ENCODE measurements at places on chromosomes 2 and 18.

DNA sequence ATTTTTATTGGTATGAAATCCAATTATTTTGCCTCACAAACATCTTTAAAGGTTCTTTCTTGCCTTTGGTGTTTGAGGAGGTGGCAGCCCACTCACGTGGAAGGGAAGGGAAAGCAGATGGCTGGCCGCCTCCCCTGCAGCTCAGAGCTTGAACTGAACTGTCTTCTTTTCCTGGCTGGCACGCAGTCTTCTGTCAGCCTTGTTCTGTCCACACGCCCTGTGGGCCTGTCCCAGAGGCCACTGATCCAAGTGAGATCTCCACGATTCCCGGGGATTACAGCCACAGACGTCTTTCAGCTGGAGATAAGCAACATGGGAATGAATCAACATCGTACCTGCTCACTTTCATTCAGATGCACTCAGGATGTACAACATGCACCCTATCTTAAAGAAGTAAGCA is 73.3 kb downstream of the TMEM18 start:
- no peak for DNase-seq

DNA sequence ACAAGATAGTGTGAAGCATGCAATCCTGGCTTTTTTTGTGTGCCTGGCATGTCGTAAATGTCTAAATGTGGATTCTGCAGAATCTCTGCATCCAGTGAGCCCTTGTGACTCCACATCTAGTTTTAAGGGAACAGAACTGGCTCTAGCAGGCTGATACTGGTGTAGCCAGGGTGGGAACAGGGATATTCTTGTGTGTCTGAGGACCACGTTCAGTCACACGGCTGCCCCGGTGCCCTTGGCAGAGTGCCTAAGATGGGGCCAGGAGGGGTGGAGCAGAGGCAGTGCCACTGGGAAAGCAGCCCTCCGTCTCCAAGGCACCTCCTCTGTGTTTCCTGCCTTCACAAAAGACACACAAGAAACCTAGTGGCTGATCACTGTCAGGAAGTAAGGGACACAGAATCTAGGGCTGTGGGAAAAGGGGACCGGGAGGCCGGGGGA is 91.5 kb upstream of the PARD3B start:
- no peak for DNase-seq

DNA sequence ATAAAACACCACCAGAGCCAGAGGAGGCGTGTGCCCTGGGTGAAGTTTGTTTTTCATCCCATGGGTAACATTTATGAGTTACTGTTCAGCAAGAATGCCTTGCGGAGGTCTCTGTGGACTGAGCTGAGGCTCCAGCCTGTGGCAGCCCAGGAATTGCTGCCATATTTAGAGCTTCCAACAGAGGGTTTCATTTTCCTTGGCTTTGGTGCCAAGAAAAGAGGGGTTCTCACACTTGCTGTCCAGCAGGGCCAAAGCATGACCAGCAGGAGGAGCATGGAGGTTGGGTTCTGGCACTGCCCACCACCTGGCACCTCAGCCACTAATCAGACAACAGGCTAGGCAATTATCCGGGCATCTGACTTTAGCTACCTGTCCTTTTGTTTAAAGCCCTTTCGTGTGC is 36.7 kb downstream of the EPAS1 start:
- no peak for DNase-seq

GRCh38 chr18:61889541-61889940 is 3.3 kb downstream of the RNF152 start:
- no peak for DNase-seq

GRCh38 chr18:35283923-35284794 is 5.9 kb downstream of the ZSCAN30 start:
- no peak for DNase-seq

DNA sequence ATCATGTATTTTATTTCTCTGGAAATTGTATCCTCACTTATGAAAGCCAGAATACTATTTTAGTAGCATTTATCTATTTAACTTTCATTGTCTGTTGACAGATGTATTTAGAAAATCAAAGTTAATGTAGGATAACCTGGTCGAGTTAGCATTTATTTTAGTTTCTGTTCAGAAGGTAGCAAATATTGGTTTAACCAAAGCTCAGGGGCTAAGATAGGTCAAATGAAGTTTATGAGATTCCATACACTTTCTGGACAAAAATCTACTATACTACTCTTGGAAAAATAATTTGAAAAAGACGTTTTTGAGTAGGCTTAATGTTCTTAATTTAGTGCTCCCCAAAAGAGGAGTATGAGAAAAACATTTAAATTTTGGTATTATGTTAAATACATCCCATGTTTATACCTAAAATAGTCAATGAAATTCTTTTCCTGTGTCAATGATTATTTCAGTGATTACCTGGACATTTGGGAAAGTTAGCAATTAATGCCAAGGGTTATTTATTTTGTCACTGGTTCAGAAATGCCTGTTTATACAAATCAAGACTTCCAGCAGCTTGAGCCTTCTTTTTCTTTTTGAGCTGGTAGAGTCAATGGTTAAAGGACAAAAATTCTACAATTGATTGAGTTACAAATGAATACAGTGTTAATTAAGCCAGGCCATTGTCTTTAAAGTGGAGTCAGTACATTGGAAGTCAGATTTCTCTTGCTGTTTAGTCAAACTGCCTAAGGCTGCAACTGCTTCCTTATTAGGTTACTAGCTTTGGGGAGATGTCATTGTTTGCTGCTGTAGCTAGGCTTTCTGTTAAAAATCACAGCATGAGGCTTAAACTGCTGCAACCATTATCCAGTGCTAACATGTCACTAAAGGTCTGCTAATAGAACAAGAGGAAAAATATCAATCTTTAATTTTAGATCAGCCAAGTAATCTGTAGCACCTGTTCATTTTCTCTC is 182.3 kb downstream of the CAMKMT start:
- no peak for DNase-seq

DNA sequence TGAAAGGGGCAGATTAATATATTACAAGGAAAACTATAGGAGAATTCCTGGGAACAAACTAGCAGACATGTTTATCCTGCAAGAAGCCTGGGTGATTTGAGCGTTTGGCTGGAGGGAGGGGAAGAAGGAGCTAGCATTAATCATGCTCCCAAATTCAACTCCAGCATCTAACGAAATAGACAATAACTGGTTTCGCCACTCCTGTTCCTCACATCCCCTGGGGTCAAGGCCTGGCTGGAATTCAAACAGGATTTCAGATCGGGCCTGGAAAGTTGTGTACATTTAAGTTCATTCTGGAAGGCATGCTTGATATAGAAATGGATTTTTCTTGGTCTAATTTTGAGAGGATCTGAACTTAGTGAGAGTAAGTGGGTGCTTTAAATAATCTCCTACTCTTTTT is 126.1 kb upstream of the CTAGE1 start:
- no peak for DNase-seq

GRCh38 chr18:25112821-25113434 is 239.0 kb downstream of the ZNF521 start:
- no peak for DNase-seq

DNA sequence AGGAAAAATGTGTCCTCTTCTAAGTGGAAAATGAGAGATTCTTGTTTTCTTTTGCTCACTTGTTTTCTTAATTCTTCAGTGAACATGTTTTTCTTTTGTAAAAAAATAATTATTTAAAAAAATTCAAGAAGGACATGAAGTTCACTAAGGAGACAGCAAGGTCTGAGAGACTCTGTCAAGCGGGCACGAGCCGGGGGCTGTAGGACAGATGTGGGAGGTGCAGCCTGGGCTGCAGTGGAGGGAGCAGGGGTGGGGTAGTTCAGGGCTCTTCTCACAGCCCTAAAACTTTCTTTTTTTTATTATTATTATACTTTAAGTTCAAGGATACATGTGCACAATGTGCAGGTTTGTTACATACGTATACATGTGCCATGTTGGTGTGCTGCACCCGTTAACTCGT is 4.3 kb upstream of the HDAC4 start:
- no peak for DNase-seq

DNA sequence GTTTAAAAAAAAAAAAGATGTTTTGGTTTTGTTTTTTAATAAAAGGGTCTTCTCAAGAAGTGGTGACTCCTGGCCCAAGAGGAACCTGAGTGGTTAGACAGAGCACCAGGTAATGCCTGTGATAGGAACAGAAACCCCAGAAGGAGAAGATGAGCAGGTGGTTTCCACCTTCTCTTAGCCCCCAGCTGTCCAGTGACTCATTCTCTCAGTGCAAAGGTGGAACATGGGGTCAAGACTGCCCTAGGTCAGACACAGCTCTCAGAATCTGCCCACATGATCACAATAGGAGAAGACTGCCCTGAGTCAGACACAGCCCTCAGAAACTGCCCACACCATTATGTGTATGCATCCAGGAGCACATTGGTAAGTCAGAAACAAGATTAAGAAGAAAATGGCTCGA is 61.8 kb downstream of the TBC1D8 start:
- DNase-seq: no peak
